WERI-Rb-1 (cell line): ENCODE measurements at places on chromosomes 12 and 14.
A peak's percentile ranks its signal among the peaks of the same experiment; 100 is the strongest.

DNA sequence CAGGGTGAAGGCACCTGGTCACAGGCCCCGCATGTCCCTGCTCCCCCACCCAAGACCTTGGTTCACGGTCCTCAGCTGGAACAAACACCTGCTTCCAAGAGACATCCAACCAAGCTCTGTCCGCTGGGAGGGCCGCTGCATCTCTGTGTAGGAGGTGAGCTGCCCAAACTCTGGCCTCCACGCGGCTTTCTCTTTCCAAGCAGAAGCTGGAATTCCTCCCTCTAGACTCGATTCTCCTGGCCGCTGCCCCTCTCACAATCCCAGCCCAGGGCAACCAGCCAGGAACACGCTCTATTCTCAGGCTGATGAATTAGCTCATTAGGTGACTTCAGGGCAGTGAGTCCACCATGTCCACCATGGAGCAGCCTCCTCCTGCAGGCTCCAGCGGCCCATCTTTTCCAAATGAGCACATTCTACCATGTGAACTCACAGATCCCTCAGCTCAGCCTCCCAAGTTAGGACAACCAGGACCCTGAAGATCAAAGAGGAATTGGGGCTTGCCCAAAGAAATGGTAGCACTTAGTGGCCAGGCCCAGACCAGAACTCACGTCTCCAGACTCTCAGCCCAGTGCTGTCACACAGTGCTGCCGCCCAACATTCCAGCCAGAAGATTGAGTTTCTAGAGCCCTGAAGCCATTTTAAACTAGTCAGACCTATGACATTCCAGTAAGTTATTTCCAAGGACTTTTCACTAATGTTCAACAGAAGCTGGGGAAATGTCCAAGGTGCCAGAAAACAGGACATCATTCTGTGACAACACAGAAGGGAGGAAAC is 146.6 kb downstream of the ANO2 start:
- DNase-seq: no peak

- no peak for DNase-seq
Observed at GRCh38 chr14:59394268-59394667, 70.9 kb downstream of the GPR135 start.

DNA sequence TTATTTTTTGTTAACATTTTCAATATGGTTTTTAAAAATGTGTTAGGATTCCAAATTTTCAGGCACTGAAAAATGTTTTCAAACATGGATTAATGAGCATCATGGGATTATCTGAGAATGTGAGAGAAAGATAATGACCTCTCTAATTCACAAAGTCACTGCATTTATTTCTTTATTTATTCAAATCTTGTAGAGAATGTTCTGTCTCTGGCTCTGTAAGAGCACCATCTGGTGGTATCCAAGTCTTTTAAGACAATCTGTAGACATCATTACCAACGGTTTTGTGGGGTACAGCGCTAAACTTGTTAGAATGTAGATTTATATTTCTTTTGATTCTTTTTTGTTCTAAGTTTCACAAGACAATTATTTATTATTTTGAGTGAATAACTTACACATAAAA is 956.0 kb upstream of the NOVA1 start:
- DNase-seq: no peak

- peak; percentile 24 for DNase-seq
Observed at GRCh38 chr14:73785834-73786635, 65.6 kb upstream of the PTGR2 start.

DNA sequence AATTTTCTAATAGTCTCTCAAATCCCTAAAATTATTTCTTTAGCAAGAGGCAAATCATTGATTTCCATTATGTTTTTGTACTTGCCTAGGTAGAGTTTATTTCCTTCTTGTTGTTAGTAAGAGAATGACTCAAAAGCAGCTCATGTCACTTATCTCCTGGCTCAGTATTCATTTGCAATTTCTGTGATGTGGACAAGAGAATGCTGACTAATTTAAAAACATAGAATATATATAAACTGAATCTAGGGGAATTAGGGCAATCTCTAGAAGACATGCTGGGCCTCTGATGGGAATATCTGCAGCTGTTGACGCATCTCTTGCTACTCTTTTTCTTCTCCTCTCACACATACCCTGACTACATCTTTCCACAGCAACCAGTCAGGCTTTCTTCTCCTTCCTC is 130.8 kb upstream of the PRKD1 start:
- DNase-seq: no peak

GRCh38 chr12:5348491-5348890 is 83.4 kb upstream of the NTF3 start:
- no peak for DNase-seq

DNA sequence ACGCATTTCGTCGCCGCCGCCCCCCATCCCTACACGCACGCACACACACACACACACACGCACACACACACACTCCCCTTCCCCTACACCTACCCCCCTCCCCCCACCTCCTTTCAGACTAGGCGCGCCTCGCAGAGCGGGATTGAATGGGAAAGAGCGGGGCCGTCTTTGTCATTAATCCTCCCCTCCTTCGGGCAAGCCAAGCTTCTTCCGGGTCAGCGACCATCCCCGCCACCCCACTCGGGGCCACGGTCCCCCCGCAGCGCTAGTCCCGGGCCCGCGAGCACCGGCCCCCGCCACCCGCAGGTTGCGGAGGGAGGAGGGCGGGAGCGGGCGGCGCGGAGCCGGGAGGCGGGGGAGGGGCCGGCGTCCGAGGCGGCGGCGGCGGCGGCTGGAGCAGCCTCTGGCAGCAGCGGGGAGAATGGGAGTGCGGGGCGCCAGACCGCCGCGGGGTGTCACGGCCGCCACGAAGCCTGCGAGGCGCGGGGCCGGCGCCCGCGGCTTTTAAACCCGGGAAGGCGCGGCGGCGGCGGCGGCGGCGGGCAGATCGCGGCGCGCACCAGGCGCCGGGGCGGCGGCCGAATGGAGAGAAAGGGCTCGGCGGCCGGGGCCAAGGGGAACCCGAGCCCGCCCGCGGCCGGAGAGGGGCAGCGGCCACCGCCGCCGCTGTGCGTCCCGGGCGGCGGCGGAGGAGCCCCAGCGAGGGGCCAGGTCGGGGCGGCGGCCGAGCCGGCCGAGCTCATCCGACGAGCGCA is at the start of gene TTC9:
TTC9 (plus strand) TSS at position 369 of the 755 bp plus-strand sequence; CDS start at position 583, 214 bp downstream.
- peak; percentile 57 for DNase-seq

GRCh38 chr12:78236264-78236663 is 405.6 kb downstream of the NAV3 start:
- DNase-seq: no peak

GRCh38 chr12:6213969-6214368 is 13.8 kb downstream of the CD9 start:
- no peak for DNase-seq

- DNase-seq: no peak
Observed at GRCh38 chr14:39664646-39665045, 232.4 kb upstream of the FBXO33 start.

DNA sequence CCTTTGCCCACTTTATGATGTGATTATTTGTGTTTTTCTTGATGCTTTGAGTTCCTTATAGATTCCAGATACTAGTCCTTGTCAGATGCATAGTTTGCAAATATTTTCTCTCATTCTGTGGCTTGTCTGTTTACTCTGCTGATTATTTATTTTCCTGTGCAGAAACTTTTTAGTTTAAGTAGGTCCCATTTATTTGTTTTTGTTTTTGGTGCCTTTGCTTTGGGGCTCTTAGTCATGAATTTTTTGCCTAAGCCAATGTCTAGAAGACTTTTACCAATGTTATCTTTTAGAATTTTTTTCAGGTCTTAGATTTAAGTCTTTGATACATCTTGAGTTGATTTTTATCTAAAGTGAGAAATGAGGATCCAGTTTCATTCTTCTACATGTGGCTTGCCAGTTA is 667.3 kb downstream of the SLC16A7 start:
- DNase-seq: no peak

DNA sequence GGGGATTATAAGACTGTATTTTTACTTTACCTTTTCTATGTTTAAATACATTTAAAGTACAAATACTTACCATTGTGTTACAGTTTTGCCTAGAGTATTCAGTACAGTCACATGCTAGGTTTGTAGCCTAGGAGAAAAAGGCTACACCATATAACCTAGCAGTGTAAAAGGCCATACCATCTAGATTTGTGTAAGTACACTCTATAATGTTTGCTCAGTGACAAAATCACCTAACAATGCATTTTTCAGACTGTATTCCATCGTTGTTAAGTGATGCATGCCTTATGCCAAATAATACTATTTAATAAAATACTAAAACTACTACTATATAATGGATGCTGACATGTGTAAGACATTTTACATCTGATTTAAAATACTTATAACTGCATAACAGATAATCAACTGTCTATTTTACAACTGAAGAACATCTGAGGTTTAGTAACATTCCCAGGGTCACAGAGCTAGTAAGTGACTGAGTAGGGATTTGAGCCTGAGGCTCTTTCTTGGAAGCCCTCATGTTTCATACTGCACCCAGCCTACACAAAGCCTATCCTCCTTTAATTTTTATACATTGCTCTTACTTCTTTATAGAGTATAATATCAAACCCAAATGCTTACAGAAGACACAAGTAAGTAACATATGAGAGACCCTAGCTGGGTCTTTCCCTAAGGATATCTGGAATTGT is 296.8 kb downstream of the SYT1 start:
- DNase-seq: no peak

GRCh38 chr12:58283553-58283952 is 342.2 kb downstream of the ATP23 start:
- no peak for DNase-seq

GRCh38 chr12:64701283-64701682 is 57.9 kb downstream of the GNS start:
- DNase-seq: no peak

DNA sequence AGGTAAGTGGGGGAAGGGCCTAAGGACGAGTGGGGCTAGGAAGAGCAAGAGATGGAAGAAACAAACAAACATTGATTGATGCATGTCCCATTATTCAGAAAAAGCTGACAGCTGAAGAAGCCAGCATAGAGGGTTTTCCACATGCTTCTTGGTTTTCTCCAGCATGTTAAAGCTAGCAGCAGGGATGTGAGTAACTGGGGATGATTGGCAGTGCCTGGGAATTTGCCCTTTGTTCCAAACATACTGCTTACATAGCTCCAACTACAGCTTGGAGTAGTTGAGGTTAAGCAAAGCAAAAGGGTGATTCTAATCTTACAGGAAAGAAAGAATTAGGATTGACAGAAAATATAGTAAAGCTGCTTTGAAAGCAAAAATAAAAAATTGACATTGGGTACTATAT is 68.0 kb upstream of the IFNG-AS1 start:
- DNase-seq: no peak

DNA sequence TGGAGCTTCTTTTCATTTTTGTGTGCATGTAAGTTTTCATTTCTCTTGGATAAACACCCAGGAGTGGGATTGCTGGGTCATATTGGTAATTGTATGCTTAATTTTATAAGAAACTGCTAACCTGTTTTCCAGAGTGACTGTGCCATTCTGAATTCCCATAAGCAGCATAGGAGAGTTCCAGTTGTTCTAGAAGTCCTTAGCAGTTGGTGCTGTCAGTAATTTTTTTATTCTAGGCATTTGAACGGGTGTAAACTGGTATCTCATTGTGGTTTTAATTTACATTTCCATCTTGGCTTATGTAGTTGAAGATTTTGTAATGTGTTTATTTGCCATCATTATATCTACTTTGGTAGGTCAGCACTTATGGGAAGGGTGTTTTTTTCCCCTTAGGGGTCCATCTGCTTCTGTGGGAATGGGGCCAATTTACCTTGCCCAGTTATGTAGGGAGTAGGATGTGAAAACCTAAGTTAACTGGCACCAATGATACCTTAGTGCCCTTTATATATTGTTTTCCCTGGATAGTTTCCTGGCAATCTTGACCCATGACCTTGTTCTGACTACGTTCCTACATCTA is 202.9 kb downstream of the AKAP6 start:
- no peak for DNase-seq

DNA sequence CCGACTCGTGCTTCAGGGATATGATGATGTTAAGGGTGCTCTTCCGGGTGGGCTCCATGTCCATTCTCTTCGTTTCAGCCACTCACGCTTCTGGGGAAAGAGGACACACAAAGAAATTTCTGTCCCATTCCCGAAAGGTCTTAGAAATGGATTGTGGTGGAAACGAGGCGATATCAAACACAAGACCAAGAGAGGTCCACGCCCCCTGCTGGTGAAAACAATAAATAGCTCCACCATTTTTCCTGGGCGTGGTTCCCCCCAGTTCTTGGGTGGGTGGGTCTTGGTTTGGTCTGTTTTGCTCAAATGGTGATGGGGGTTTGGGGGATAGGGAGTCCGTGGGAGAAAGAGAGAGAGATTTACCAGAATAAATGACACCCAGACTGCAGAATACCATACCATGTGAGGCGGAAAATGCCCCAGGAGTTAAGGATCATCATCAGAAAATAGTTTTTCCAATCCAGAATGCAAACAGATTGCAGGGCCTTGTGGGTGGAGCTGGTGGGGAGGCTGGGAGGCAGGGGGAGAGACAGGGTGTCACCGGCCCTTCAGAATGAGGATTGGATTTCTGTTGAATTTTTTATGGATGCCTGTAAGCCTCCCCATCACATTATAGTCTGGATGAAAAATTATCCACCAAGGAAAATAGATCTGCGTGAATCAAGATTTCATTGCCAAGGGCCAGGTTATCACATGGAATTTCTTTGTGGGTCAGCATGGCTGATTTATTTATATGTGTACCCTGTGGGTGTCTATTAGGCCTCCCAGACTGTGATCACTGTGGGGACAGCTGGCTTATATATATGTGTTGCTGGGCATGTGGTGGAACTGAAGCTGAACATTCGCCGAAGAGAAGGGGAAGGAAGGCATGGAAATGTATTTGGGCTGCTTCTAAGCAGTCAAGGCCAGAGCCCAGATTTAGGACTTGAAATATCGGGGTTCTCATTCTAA is 55.8 kb downstream of the SRRM4 start:
- peak; percentile 57 for DNase-seq

GRCh38 chr12:132566516-132567131 is 43.8 kb downstream of the LRCOL1 start:
- no peak for DNase-seq

- no peak for DNase-seq
Observed at GRCh38 chr12:46998811-46999368, 80.5 kb upstream of the PCED1B start.

- no peak for DNase-seq
Observed at GRCh38 chr12:91388573-91388972, 206.0 kb upstream of the DCN start.

GRCh38 chr12:19885093-19885812 is 446.0 kb downstream of the AEBP2 start:
- no peak for DNase-seq
